Left hindlimb (tissue), 1 donor: ENCODE measurements at places on chromosomes 5 and 9.

DNA sequence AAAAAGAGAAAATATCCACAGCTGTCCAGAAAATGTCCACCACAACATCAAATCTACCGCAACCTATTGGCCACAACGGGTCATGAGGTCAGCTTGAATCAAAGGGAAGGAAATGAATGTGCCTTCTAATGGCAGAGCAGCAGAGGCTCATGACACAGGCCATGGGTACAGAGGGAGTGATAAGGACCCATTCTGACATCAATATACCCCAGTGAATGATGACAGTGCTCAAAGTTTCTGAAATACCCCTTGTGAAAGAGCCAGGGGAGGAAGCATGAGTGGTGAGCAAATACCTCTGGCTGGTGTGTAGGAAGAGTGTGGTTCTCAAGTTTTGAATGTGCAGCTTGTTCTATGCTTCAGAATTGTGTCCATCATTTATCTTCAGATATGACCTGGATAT lies 348.2 kb downstream of the IRX1 start:
- no peak for DNase-seq

- DNase-seq, result no peak
These were observed 1644.0 kb downstream of the MAT2B start for GRCh38 chr5:165149431-165149830.

GRCh38 chr5:64165500-64166200 lies at the start of gene RNF180:
Gene RNF180, plus strand, starts transcription at chr5:64165843. Its CDS starts 34,965 bp downstream, at chr5:64200808.
- DNase-seq, result peak; percentile 68

GRCh38 chr9:34037626-34038025 lies 11.1 kb downstream of the UBAP2 start:
- DNase-seq, result no peak

DNA sequence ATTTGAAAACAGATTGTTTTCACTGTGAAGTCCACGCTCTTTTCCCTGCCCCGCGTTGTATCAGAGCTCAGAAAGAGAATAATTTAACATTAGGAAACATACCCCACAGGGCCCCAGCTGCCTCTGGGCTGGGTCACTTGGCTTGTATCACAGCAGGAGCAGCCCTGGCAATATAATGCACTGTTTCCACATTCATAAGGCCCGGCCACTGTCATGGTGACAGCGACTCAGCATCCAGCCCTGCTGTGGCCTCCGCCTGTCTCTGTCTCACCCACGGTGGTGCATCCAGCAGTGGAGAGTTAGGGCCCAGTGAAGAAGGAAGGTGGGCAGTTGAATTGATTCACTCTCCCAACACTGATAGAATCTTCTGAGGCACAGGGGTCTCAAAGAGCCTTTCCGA lies 188.9 kb downstream of the NSG2 start:
- DNase-seq, result no peak

- DNase-seq, result no peak
These were observed 10.3 kb downstream of the FAT2 start for GRCh38 chr5:151580858-151581257.

DNA sequence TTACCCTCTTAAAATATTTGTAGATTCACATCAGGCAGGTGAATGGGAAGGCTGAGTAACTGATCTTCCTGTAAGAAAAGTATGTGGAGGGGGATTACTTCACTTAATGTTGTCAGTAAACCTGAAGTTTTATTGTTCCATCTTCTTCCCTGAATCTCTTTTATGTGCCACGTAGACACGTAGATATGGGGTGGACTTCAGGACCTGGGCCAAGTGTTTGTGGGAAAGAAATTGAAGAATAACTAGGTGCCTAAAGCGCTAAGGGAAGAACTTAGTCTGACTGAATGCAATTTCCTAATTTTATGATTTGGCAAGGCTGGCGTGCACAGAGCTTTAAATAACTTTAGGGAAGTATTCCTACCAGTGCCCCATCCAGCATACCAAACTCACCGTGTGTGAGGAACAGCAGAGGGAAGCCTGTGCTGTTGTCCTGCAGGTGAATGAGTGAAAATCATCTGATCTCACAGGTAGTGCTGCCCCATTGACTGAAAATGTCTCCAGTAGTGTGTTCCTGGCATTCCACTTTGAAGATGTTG lies 323.4 kb downstream of the KDM4C start:
- DNase-seq, result no peak
